ENCODE measurements at places on chromosomes 11 and 22.

DNA sequence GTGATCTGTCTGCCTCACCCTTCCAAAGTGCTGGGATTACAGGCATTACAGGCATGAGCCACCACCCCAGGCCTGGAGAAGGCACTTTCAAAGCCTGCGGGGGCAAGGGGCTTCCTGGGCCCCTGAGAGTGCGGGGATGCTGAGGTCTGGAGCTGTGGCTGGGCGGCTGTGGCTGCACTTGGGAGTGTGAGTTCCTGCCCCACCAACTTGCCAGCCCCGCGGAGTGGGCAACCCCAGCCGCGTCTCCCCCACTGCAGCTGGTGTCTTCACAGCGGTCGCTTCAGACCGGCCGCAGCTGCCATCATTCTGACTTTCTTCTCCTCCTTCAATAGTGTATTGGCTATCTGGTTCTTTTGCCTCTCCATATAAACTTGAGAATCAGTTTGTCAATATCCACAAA, 10.7 kb upstream of the MAP6 start:
- DNase-seq = no peak

- no peak for DNase-seq
Observed at GRCh38 chr11:92527467-92527866, 302.8 kb downstream of the FAT3 start.

DNA sequence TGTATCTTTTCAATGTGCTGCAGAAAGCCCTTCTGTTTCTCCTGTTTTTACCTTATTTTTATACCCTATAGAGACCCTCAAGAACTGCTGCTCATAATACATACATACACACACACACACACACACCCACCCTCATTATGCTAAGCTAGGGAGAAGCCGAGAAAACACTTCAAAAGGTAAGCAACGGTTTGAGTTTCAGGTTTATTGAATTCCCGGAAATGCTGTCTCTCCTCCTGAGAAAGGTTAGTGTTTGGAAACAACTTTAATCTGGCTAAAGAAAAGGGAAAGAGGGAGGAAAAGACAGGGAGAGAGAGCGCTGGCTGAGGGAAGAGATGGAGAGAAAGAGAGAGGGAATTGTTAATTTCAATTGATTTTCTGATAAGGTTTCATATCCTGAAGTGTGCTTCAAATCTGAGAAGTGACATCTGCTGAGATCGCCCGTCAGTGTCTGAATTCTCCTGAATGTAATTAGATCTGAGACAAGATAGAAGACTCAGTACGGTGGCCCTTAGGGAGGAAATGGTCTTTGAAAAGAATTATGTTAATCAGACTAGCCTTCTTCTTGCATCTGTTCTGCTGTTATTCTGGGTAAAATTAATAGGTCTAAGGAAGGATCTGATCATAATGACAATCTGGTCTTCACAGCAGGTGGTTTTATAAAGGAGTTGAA, 169.1 kb downstream of the NXPE2 start:
- no peak for DNase-seq

DNA sequence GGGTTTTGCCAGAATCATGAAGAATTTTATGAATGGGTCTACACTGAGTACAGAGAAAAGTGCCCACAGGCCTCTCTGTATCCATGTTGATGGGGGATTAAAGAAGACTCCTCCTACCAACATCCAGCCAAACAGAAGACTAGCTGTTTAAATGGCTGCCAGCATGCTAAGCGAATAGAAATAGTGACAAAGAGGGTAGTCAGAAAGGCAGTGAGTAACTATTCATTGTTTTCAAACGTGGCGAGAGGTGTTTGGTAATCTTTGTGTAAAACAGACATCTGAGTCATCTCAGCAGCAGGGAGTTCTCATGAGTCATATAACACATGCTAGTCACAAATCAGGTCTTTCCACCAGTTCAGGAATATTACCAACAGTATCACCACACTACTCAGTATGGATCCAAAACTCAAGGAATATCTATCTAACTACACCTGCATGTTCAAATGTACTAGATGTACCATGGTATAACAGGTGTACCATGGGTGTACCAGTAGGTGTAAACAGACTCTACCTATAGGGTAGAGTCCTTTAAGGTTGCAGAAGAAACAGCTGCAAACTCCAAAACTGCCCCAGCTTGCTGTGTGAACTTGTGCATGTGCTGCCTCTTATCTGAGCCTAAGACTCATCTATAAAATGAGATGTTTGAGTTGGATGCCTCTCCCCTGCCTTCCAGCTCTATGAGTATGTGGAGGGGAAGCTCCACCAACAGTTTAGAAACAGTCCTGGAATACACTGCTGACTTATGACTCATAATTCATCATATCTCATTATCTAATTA, 82.0 kb downstream of the SLC1A2 start:
- no peak for DNase-seq

DNA sequence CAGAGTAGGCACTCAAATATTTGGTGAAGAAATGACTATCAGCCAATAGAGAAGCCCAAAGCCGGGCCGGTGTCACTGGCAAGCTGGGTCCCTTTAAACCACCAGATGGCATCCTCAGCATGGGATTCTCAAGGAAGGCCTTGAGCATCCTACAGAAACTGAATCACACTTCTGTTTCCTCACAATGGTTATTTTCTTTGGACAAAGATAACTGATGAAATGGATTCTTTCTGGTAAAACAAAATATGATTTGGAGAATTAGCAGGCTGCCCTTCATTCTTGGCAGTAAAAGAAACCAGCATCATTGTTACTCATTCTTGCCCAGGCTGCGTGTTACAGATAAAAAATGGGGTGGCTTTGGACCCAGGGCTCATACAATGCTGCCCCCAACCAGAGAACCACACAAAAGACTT, 30.3 kb upstream of the ASPHD2 start:
- DNase-seq = no peak

- no peak for DNase-seq
Observed at GRCh38 chr11:44994753-44995152, 44.1 kb upstream of the TP53I11 start.

DNA sequence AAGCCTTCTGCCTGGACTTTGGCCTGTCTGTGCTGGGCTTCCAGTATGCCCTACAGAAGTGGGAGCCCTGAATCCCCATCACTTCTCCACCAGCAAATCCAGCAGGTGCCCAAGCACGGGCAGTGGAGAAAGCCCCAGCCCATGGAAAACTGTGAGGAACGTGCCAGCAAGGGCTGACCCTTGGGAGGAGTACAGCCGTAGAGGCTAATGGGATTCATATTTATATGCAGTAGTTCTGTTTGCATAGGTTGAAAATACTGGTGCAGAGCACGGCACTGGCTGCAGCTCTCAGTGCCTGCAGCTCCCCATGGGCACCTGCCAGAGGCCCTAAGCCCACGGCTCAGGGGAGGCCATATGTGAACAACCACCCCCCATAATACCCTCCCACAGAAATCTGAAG, 10.1 kb downstream of the NAGA start:
- DNase-seq = no peak

DNA sequence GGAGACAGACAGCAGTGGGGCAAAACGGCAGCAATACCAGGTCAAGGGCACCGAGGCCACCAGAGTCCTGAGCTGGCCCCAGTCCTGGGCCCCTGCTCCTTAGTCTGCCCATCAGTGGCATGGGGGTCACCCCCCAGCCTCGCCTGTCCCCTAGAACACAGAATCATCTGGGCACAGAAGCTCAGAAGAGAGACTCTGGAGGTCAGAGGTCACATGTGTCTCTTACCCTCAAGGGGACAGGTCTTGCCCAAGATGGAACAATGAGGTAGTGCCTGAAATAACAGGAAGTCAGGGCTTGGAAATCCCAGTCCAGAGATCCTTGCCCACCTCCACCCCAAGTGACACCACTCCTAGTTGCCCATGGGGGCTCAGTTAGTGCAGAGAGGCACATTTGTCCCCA, 20.6 kb downstream of the PDE2A start:
- DNase-seq = no peak

- DNase-seq = no peak
Observed at GRCh38 chr11:65432686-65433582, 10.3 kb downstream of the NEAT1 start.

DNA sequence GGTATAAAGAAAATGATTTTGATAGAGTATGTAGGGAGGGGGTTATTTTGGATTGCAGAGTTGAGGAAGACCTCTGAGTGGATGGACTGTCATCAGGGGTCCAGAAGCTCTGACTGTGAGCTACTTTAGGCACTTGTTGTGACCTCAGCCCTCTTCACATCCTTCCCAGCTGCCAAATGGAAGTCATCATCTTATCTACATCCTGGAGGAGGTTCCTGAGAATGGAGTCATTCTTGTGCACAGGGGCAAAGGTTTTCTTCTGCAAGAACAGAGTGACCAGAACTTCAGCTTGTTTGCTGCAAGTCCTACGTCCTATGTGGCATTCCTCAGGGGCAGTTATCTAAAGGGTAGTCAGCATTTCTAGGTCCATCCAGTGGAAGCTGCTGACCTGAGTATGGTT, 393.8 kb downstream of the AASDHPPT start:
- no peak for DNase-seq
